ENCODE measurements at places on chromosomes 1 and 21. TPM values are rescaled to one million over a fixed set of nuclear protein-coding genes. Genes with fewer than 3 reads are reported as not detected.

PAPPA2 gene
- total RNA-seq = not detected

RHD gene
- not detected for total RNA-seq

PRKCZ gene
- total RNA-seq = not detected

GRCh38 chr21:42191696-42192595 is 27.0 kb upstream of the ABCG1 start:
- H3K27ac ChIP-seq = no peak overlapping the region
- H3K27me3 ChIP-seq = no peaks in the 10 kb centered on the region
- H3K4me1 ChIP-seq = peaks cover 10% of the 10 kb centered on the region

DNA sequence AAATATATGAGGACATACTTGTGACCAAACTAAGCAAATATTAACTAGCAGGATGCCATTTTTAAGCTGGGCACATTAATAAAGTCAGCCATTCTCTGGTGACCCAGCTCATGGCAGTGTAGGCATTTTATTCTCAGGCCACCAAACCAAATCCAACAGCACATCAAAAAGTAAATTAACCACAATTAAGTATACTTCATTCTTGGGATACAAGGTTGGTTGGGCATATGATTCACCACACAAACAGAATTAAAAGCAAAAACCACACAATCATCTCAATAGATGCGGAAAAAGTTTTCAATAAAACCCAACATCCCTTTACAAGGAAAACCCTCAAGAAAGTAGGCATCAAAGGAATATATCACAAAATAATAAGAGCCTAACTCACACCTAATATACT is 101.3 kb downstream of the FAF1 start:
- no peak overlapping the region for H3K27ac ChIP-seq
- H3K36me3 ChIP-seq = peaks cover 4% of the 10 kb centered on the region
- H3K4me3 ChIP-seq = no peak overlapping the region
- peaks cover 2% of the 10 kb centered on the region for H3K4me1 ChIP-seq
- H3K27me3 ChIP-seq = no peaks in the 10 kb centered on the region
- no peak for DNase-seq

- no peak overlapping the region for H3K27ac ChIP-seq
- H3K36me3 ChIP-seq = no peaks in the 10 kb centered on the region
- H3K4me3 ChIP-seq = peak overlapping the region; percentile 87
- H3K27me3 ChIP-seq = no peaks in the 10 kb centered on the region
- peaks cover 37% of the 10 kb centered on the region for H3K4me1 ChIP-seq
Observed at GRCh38 chr1:226111883-226112261, 49.4 kb downstream of the H3-3A start.

DNA sequence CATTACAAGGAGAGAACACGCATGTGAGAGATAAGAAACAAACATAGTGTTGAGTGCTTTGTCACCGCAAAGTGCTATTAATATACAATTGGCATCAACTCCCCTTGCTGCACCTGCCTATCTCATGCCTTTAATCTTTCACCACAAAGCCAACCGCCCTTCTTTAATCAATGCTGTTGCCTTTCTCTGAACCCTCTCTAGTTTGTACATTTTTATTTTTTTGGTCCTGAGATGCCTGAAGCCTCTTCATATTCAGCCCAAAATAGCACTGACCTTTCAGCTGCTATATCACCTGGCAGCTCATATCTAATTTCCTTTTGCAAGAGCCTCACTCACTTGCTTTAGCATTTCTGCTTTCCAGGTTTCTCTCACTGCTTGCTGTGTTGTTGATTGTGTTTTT is 504.7 kb downstream of the NUF2 start:
- no peak overlapping the region for H3K4me3 ChIP-seq
- no peak overlapping the region for H3K27ac ChIP-seq
- H3K4me1 ChIP-seq = no peaks in the 10 kb centered on the region
- H3K27me3 ChIP-seq = no peaks in the 10 kb centered on the region
